Body of pancreas (tissue), 4 donors: ENCODE measurements at places on chromosomes 7 and 10.
A peak's percentile ranks its signal among the peaks of the same experiment; 100 is the strongest.

GRCh38 chr10:86344714-86345161 lies 21.9 kb downstream of the GRID1 start:
- peak; percentile 9 for DNase-seq

DNA sequence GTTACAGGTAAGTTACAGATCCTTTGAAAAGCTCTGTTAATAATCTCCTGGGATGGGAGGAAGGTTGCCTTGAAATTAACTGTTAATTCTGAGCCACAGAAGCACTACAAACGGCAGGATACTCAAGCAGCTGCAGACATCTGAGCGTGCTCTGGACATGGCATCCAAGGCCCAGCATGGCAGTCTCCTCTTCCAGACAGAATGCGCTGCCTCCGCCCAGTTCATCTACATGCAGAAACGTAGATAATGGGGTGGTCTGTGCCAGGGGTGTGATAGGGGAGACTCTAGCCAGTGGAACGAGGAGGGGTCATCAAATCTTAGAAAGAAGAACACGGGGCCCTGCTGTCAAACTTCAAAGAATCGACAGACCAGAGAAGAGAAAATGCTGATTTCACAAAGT lies 13.8 kb downstream of the VIPR2 start:
- no peak for DNase-seq

DNA sequence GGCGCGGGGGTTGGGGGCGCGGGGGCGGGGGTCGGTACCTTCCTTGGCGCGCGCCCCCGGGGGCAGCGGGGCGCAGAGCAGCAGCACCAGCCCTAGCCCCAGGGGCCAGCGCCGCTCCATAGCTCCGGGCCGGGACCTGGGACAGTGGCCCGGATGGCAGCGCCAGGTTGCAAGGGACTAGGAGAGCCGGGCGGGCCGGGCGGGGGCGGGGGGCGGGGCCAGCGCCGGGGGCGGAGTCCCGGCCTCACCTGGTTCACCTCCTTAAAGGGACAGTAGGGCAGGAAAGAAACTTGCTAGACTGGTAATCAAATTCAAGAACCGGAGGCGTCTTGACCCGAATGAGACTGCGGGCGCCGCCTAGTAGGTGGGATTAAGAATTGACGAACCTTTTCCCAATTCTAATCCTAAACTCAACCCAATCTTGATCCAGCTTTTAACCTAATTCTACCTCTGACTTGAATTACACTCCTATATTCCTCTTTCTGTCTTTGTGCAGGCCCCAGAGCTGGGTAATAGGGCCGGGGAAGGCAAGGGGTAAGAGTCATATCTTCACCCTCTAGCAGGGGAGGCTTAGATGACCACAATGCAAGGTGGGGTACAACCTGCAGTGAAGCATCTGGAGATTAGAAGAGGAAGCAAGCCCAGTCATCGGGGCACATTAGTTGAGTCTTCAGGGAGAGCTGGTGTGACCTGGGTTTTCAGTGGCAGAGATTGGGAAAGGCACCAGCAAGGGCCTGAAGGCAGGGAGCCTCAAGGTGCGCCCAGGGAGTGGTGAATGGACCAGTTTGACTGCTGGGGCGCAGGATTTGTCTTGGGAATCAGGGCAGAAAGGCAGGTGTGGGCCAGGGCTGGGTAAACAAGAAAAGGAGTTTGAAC lies at the start of gene EPHA1:
TSS of gene EPHA1 (minus strand) at position 171 of the 876 bp plus-strand sequence. CDS start at position 120, 51 bp downstream.
- DNase-seq: peak; percentile 84

- DNase-seq: no peak
These were observed 1.6 kb downstream of the MEOX2 start for GRCh38 chr7:15684871-15685270.

DNA sequence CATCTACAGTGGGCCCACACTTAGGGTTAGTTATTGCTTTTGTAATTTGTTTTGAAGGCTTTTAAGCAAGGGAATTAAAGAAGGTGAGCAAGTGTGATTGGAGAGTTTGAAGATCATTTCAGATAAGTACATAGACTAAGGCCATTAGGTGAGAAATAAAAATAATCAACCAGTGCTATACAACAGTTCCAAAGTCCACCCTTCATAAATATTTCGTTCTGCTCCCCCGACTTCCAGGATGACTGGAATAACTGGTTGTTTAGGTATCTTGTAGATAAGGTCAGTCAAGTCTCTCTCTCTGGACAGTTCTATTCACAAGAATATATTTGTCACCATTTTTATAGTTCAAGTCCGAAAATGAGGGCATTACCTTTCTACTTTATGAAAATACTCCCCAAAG lies 98.0 kb upstream of the MBL2 start:
- no peak for DNase-seq

- DNase-seq: no peak
These were observed 21.3 kb upstream of the EFCAB10 start for GRCh38 chr7:105602325-105603305.

GRCh38 chr7:153392726-153393125 lies 633.2 kb downstream of the ACTR3B start:
- DNase-seq: no peak

- no peak for DNase-seq
These were observed 16.0 kb upstream of the SLC29A3 start for GRCh38 chr10:71302874-71303568.

DNA sequence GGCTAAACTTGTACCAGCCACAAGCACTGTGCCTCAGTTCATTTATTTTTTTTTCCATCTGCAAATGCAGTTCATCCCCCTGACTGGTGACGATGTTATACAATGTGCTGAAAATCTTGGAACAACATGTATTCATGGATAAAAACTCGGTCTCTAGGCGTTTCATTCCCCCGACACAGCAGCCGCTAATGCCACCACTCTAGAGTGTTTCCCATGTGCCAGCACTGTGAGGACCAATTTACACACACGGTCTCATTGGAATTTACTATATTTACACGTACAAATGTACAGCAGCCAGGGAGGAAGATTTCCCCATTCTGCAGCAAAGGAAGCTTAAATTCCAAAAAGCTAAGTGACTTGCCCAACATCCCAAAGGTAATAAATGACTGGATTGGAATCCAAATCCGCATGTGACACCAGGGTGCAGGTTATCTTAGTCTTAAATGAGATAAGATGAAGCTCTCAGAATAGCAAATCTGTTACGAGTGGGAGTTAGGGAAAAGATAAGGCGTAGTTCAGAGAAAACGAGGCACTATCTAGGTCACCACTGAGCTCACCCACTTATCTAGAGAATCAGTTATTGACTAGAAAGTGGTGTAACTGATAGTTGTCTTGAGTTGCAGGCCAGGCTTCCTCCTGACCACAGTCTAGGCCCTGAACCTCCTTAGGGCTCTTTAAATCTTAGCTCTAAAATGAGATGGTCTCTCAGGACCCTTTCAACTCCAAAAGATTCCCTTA lies 36.7 kb downstream of the FAM107B start:
- DNase-seq: no peak

DNA sequence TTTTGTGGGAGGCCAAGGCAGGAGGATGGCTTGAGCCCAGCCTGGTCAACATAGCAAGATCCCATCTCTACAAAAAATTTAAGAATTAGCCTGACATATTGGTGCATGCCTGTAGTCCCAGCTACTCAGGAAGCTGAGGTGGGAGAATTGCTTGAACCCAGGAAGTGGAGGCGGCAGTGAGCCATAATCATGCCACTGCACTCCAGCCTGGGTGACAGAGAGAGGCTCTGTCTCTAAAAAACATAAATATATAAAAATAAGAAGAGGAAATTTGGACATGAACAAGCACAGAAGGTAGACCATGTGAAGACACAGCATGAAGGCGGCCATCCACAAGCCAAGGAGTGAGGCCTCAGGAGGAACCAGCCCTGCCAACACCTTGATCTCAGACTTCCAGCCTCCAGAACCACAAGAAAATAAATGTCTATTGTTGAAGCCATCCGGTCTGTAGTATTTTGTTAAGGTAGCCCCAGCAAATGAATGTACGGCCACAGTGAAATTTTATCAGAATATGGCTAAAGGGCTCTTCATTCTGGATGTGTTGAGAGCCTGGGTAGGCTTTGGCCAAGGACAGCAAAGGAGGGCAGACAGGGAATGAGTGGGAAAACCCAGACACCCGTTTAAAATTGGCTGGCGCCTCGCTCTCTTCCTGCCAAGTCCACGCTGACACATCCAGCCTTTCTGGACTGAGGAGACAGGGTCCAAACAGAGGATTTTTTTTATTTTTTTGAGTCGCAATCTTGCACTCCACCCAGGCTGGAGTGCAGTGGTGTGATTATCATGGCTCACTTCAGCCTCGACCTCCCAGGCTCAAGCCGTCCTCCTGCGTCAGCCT lies 12.9 kb upstream of the GRID2IP start:
- DNase-seq: no peak

GRCh38 chr7:159229683-159230475 lies 85.2 kb upstream of the VIPR2 start:
- no peak for DNase-seq

DNA sequence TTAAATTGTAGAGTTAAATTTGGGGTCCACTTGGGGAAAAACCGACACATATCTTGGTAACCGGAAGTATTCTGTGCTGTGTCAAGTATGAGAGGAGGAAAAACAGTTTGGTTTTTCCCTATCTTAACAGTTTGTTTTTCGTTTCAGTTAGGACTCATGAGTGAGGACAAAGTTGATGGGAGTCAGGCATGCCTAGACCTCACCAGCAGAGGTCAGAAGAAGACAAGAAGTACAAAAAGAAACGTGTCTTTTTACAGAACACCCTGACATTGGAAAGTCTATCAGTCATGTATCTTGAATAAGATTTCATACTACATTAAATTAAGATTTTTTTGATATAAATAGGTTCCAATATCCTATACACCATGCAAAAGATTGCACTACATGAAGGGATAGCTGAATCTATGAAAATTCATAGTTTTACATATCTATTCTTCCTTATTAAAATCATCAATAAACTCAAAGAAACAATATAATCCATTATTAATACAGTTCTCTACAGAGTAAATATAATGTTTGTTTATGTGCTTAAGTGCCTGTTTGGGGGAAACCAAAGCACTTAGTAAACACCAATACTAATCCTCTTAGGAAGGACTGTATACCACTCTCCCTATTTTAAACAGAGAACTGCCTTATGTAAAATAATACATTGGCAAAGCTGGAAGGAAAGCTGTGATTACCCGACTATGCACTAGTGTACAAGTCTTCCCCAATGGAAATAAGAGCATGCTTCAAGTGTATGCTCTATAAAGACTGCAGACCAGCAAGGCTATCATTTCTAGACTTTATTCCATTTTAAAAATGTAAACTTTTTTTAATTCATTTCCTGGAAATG lies 95.6 kb downstream of the USP6NL start:
- peak; percentile 76 for DNase-seq

DNA sequence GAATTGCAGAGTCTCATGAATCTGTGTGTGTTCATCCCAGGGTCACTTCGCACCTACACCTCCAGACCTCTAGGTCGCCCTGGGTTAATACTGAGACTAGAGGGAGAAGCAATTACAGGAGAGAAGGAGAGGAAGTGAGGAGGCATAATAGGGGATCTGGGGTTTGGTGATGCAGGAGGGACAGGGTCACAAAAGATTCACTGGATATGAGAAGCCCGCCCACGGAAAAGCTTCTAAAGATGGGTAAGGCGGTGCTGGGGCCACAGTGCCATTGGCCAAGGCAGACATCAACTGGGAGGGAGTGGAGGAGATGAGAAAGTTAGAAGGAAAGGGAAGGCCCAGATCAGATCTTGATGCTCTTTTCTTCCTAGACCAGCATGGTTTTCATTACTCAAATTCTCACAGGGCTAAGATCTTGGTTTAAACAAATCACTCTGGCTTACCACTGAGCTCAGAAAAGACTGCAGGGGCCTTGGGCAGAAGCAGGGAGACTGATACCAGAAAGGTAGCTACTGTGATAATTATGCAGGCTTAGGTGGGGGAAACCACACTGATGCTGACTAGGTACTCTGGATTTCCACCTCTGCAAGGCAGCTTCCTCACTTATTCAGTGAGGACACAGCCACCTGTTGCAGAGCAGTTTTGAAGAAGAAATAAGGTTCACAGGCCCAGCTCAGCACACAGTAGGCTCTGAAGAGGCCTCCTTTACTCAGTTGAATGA lies 17.4 kb upstream of the ZNF273 start:
- no peak for DNase-seq

GRCh38 chr7:13849163-13849892 lies 140.1 kb downstream of the ETV1 start:
- no peak for DNase-seq

DNA sequence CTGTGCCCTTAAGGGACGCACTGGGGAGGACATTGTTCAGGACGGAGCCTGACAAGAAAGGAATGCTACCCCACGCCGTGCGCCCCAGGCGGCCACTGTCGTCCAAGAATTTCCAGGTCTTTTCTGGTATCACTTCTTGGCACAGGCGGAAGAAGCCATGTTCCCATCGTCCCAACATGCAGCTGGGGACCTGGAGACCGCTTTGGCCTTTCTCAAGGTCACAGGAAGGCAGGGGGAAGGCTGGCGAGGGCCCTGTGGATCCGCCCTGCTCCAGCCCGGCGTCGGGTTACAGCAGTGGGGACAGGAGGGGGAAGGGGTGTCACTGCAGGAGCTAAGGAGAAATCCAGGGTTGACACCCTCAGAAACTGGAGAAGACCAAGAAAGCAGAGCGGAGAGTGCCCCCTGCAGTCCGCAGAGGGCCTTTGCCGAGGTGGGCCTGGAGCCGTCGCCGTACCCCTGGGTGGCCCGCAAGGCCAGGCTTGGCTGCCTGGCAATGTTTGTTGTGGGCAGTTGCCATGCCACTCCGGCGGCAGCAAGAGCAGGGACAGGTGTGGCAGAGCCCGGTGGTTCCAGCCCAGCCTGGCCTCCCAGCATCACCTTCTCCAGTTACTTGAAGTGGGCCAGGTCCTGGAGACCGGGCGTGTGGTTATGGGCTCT lies 104.1 kb downstream of the LHPP start:
- peak; percentile 86 for DNase-seq

GRCh38 chr7:51055039-51055840 lies 261.4 kb downstream of the COBL start:
- no peak for DNase-seq

GRCh38 chr7:5284304-5285281 lies 1.9 kb downstream of the SLC29A4 start:
- DNase-seq: peak; percentile 50

DNA sequence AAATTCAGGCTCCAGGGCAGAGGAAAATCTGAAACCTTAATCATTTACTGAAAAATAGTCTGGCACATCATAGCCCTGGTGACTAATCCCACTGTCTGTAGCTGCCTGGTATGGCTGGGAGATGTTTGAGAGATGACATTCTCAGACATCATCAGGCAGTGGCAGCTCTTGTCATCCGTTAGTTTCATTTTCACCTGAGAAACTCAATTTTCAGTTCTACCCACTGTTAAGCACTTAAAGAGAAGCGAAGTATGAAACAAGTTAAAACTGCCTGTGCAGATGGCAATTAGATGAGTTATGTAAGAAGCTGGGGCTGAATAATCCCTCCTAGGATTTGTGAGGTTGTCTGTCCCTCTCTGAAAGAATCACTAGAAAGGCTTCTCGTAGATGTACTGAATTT lies 150.2 kb downstream of the NSUN6 start:
- no peak for DNase-seq

- no peak for DNase-seq
These were observed 219.7 kb downstream of the EBF3 start for GRCh38 chr10:129744134-129745111.

- DNase-seq: no peak
These were observed 44.9 kb upstream of the CHST15 start for GRCh38 chr10:124138195-124138882.

GRCh38 chr10:42960991-42961795 lies 115.7 kb upstream of the RET start:
- peak; percentile 4 for DNase-seq

GRCh38 chr10:86291616-86292340 lies 74.8 kb downstream of the GRID1 start:
- no peak for DNase-seq

- DNase-seq: peak; percentile 65
These were observed 493.4 kb downstream of the TNS3 start for GRCh38 chr7:47088329-47089067.
